ENCODE measurements at places on chromosomes 12 and 14. TPM values are rescaled to one million over a fixed set of nuclear protein-coding genes. Genes with fewer than 3 reads are reported as not detected.
A peak's percentile ranks its signal among the peaks of the same experiment; 100 is the strongest.

JPH4 gene
- not detected for total RNA-seq

CELA1 gene
- total RNA-seq, result 0.50 TPM

GRCh38 chr12:12891881-12892355, 556 bp downstream of the GPRC5A start:
- no peak for DNase-seq
- peaks cover 50% of the 10 kb centered on the region for H3K27me3 ChIP-seq
- H3K4me1 ChIP-seq, result peaks cover 4% of the 10 kb centered on the region
- peaks cover 3% of the 10 kb centered on the region for H3K36me3 ChIP-seq

GRCh38 chr12:10140001-10140400, 10.0 kb upstream of the CLEC7A start:
- peaks cover 4% of the 10 kb centered on the region for H3K4me1 ChIP-seq
- no peak for DNase-seq
- H3K36me3 ChIP-seq, result peaks cover 3% of the 10 kb centered on the region
- H3K4me3 ChIP-seq, result no peak overlapping the region

GRCh38 chr12:113485330-113485729, 13.7 kb upstream of the LHX5 start:
- peaks cover 77% of the 10 kb centered on the region for H3K27me3 ChIP-seq
- DNase-seq, result no peak
- no peak overlapping the region for H3K27ac ChIP-seq

- peak overlapping the region; percentile 25 for H3K4me3 ChIP-seq
- peaks cover 5% of the 10 kb centered on the region for H3K27me3 ChIP-seq
- peaks cover 7% of the 10 kb centered on the region for H3K4me1 ChIP-seq
- DNase-seq, result no peak
- no peak overlapping the region for H3K27ac ChIP-seq
- H3K36me3 ChIP-seq, result peaks cover 2% of the 10 kb centered on the region
These were observed 5.9 kb upstream of the DEGS2 start for GRCh38 chr14:100165376-100165775.

GRCh38 chr14:95903616-95904107, 27.0 kb downstream of the TUNAR start:
- DNase-seq, result no peak
- no peaks in the 10 kb centered on the region for H3K36me3 ChIP-seq
- no peak overlapping the region for H3K27ac ChIP-seq
- no peaks in the 10 kb centered on the region for H3K4me1 ChIP-seq
- H3K27me3 ChIP-seq, result peaks cover 67% of the 10 kb centered on the region

GRCh38 chr12:93200291-93200917, 177.3 kb upstream of the NUDT4 start:
- H3K4me3 ChIP-seq, result no peak overlapping the region
- peaks cover 44% of the 10 kb centered on the region for H3K27me3 ChIP-seq
- H3K27ac ChIP-seq, result no peak overlapping the region
- H3K36me3 ChIP-seq, result no peaks in the 10 kb centered on the region
- DNase-seq, result no peak
- no peaks in the 10 kb centered on the region for H3K4me1 ChIP-seq

DNA sequence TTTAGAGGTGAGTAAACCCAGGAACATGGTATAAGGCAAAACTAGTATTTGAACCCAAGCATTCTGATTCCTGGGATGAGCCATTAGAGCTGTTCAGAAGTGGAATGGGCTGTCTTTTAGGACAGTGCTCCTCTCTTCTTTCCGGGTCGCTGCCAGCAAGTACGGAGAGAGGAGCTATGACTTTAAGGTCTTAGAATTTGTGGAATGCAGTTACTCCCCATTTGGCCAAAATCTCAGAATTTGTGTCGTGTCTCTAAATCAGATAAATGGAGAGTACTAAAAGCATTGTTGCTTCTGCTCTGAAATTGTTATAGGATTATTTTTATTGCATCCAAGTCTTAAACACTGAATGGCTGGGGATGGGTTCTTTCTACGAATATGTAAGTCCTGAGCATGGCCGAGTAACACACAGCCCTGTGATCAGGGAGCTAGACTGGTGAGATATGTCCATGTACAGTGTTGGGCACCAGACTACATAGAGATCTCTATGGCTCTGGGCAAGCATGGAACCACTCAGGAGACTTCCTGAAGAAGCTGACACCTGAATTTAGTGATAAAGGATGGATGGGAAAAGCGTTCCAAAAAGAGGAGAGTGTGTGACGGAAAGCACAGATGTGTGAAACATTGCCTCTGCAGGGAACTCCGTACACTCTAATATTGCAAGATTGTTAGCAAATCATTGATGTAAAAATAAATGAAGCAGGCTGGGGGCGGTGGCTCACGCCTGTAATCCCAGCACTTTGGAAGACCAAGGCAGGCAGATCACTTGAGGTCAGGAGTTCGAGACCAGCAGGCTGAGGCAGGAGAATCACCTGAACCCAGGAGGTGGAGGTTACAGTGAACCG, 184.7 kb downstream of the SRGAP1 start:
- H3K4me3 ChIP-seq, result no peak overlapping the region
- H3K27me3 ChIP-seq, result peaks cover 5% of the 10 kb centered on the region
- peaks cover 2% of the 10 kb centered on the region for H3K4me1 ChIP-seq
- H3K36me3 ChIP-seq, result no peaks in the 10 kb centered on the region
- no peak for DNase-seq

- peaks cover 26% of the 10 kb centered on the region for H3K27me3 ChIP-seq
- no peak for DNase-seq
- H3K4me3 ChIP-seq, result no peak overlapping the region
- H3K4me1 ChIP-seq, result peaks cover 7% of the 10 kb centered on the region
- no peaks in the 10 kb centered on the region for H3K36me3 ChIP-seq
These were observed 42.5 kb upstream of the BEGAIN start for GRCh38 chr14:100629696-100630095.

- H3K27me3 ChIP-seq, result no peaks in the 10 kb centered on the region
- H3K4me1 ChIP-seq, result peaks cover 10% of the 10 kb centered on the region
- H3K36me3 ChIP-seq, result no peaks in the 10 kb centered on the region
- no peak overlapping the region for H3K4me3 ChIP-seq
These were observed 741.7 kb downstream of the VRK1 start for GRCh38 chr14:97538749-97539410.

- no peak overlapping the region for H3K27ac ChIP-seq
- no peaks in the 10 kb centered on the region for H3K36me3 ChIP-seq
- H3K27me3 ChIP-seq, result peaks cover 11% of the 10 kb centered on the region
- H3K4me3 ChIP-seq, result no peak overlapping the region
These were observed 129.3 kb upstream of the RASSF8 start for GRCh38 chr12:25829192-25829591.

- H3K4me3 ChIP-seq, result no peak overlapping the region
- DNase-seq, result no peak
- H3K27me3 ChIP-seq, result no peaks in the 10 kb centered on the region
- no peak overlapping the region for H3K27ac ChIP-seq
- no peaks in the 10 kb centered on the region for H3K36me3 ChIP-seq
These were observed 188.5 kb upstream of the TMEM132C start for GRCh38 chr12:128078301-128078971.

GRCh38 chr14:104983231-104983721, 2.3 kb upstream of the CLBA1 start:
- H3K4me3 ChIP-seq, result no peak overlapping the region
- no peak for DNase-seq
- peak overlapping the region; percentile 81 for H3K27ac ChIP-seq
- H3K36me3 ChIP-seq, result peaks cover 3% of the 10 kb centered on the region
- H3K27me3 ChIP-seq, result peaks cover 19% of the 10 kb centered on the region

GRCh38 chr14:24411443-24412389, 12.9 kb downstream of the NYNRIN start:
- no peak overlapping the region for H3K27ac ChIP-seq
- no peaks in the 10 kb centered on the region for H3K36me3 ChIP-seq
- H3K4me3 ChIP-seq, result no peak overlapping the region

GRCh38 chr14:99803106-99803775, 10.0 kb downstream of the EML1 start:
- no peak for DNase-seq
- peaks cover 64% of the 10 kb centered on the region for H3K27me3 ChIP-seq
- no peak overlapping the region for H3K4me3 ChIP-seq
- peaks cover 11% of the 10 kb centered on the region for H3K36me3 ChIP-seq
- H3K4me1 ChIP-seq, result peaks cover 3% of the 10 kb centered on the region

DNA sequence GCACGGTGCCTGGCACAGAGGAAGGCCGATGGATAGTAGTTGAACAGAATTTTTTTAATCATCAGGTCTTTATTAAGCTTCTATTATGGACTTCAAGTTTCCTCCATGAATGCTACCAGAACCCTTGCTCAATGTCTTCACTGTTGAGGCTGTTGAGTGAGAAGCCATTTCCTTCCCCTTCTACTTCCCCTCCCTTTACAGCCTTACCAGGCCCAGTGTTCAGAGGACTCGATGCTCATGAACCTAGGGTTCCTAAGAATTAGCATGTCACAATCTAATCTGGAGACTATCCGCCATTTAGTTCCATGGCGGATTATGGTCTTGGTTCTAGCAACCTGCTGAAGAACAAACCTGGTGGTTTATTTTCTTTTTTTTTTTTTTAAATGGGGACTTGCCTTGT, 17.7 kb downstream of the ETV6 start:
- H3K4me1 ChIP-seq, result peaks cover 60% of the 10 kb centered on the region
- no peak for DNase-seq
- H3K4me3 ChIP-seq, result no peak overlapping the region
- H3K36me3 ChIP-seq, result no peaks in the 10 kb centered on the region
